Inflammatory macrophage (primary cell): ENCODE measurements at places on chromosomes 6 and 20.
A peak's percentile ranks its signal among the peaks of the same experiment; 100 is the strongest.

GRCh38 chr6:15401120-15401519 lies 155.3 kb downstream of the JARID2 start:
- no peak for DNase-seq

DNA sequence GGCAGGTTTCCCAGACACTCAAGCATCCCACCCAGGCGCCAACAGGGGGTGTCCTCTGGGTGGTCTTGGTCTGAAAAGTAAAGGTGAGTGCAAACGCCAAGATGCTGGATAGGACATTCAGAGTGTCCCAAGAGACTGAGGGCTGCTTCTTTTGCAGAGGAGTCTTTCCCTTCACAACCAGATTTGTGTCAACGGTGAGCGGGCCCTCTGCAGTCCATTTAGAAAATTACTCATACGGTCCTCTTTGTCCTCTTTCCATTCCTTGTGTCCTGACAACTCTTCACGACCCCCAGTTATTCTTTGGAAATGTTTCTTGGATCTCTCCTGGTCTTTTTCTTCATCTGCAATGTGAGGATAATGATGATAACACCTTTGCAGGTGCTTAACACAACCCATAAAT lies 257.8 kb downstream of the CDC5L start:
- DNase-seq = no peak

- DNase-seq = no peak
These were observed 98.7 kb upstream of the RIPOR2 start for GRCh38 chr6:25034431-25034921.

DNA sequence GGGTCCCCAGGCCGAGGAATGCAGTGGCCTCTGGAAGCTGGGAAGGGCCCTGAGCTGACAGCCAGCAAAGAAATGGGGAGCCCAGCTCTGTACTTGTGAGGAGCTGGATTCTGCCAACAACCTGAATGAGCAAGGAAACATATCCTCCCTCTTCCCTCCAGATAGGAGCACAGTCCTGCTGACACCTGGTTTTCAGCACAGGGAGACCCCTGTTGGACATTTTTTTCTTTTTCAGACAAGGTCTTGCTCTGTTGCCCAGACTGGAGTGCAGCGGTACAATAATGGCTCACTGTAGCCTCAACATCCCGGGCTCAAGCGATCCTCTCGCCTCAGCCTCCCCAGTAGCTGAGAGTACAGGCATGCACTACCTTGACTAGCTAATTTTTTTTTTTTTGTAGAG lies 21.5 kb downstream of the BMP6 start:
- DNase-seq = no peak

DNA sequence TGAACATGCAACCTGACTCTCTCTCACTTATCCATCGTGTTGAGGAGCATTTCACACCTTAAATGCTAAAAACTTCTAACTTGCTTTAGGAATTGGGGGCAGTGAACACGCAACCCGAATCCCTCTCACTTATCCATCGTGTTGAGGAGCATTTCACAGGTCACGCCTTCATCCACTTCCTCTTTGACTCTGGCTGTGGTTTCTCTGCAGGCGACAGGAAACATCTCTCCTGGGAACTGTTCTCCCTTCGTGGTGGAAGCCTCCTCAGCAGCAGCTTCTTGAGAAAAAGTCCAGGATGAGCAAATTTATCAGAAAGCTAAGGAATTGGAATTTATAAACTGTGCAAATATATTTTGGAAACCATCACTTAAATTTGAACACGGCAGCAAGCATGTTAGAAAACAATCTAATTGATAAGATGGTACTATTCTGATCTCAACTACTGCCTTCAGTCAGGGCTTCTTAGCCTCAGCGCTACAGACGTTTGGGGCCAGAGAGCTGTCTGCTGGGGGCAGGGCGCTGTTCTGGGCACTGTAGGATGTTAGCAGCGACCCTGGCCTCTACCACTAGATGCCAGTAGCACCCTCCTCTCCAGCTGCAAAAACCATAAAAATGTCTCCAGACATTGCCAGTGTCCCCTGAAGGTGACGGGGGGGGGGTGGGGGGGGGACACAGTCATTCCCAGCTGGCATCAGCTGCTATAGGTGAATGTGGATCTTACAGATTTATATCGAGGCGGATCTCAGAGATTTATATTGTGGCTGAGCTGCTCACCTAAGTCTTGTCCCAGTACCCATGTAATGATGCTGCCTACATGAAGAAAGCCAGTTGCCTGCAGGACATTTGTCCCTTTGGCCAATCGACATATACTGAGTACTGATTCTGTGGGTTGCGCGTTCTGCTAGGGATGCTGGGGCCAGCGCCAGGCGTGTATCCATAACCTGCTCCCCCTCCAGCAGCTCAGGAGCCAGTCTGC lies 26.2 kb downstream of the CTCFL start:
- DNase-seq = peak; percentile 62

DNA sequence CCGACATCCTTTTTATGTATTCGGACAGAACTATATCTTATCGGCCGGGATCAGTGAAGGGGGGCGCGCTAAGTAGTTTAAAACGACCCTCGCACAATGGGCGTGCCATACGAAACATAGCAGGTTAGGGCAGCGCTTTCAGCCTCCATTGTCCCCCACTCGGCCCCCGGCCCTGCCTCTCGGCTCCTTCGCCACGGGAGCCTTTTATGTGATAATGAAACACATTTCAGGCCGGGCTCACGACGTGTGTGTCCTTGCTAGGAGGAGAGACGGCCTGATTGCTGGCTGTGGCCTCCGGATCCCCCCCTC lies 5.3 kb downstream of the FOXA2 start:
- no peak for DNase-seq

GRCh38 chr20:13739731-13740649 lies 44.7 kb downstream of the ESF1 start:
- no peak for DNase-seq

- DNase-seq = peak; percentile 81
These were observed 25.5 kb upstream of the ASXL1 start for GRCh38 chr20:32332614-32333013.

GRCh38 chr20:39855056-39855455 lies 834.0 kb downstream of the MAFB start:
- DNase-seq = no peak

- DNase-seq = peak; percentile 60
These were observed 50.5 kb upstream of the GCM1 start for GRCh38 chr6:53199156-53199555.

- no peak for DNase-seq
These were observed 69.1 kb downstream of the CBLN4 start for GRCh38 chr20:55936209-55936595.

DNA sequence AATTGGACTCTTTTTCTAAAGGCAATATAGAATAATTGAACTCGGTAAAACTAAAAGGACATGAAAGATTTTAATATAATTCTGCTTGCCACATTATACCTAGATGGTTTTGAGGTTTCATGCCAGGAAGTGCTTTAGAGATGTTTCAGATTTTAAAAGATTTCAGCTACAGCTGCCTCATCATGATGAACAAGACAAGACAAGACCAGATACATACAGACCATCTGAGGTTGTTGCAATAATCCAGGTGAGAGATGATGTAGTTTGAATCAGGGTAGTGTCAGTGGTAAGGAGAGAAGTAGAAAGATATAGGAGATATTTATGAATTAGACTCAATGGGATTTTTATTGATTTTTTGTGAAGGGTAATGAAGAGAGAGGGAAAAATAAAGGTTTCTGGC lies 374.3 kb upstream of the HSF2 start:
- DNase-seq = no peak

DNA sequence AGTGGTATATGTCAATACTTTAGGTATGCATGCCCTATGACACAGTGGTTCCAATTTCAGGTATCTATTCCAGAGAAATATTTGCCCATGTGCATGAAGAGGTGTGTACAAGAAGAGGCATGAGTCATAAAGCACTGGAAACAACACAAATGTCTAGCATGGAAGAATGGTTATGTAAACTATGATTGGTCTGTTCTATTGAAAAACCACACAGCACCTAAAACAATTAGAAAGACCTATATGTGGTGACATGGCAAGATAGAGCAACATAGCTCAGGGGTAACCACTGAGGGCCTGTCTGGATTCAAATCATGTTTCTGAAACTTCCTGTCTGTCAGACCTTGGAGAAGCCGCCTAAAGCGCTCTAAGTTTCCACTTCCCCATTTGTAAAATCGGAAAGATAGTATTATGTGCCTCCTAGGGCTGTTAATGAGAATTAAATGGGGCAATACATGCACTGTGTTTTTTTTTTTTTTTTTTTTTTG lies 76.0 kb upstream of the SHLD1 start:
- DNase-seq = peak; percentile 85
